ENCODE measurements at places on chromosomes 13 and 19.

DNA sequence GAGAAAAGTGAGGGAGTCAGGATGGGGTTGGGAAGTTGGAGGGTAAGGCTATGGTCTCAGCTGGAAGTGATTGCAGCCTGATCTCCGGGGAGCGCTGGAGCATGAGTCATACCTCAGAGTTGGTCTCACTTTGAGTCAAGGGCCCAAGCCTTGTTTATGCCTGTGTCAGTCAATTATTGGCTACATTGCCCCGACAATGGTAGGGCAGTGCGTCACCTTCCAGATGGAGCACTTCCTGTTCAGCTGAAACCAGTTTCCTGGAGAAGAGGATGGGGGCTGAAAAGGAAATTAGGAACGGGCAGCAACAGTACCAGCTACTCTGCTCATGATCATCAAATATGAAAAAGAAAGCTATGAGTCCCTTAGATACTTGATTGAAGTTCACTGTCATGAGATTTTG lies 60.4 kb downstream of the ADGRE1 start:
- peak; percentile 23 for DNase-seq

DNA sequence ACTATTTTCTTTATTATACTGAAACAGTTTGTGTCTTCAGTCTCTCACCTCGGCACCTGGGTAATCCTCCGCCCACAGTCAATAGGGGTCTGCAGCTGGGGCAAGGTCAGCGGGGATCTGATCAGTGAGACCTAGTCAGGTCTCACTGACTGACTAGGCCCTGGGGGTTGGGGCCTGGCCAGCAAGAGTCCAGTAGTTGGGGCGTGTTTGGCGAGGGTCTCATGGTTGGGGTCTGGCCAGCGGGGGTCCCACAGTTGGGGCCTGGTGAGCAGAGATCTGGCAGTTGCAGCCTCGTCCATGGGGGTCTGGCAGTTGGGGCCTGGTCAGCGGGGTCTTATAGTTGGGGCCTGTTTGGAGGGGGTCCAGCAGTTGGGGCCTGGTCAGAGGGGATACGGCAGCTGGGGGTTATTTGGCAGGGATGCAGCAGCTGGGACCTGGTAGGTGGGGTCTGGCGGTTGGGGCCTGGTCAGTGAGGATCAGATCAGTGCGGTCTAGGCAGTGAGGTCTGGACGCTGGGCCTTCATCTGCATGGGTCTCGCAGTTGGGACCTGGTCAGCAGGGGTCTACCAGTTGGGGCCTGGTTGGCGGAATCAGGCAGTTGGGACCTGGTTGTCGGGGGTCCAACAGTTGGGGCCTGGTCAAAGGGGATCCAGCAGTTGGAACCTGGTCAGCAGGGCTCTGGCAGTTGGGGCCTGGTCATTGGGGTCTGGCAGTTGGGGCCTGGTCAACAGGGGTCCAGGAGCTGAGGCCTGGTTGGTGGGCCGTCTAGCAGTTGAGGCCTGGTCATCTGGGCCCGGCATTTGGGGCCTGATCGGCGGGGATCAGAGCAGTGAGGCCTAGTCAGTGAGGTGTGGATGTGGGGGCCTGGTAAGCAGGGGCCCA lies 61.1 kb upstream of the TPM4 start:
- DNase-seq = no peak

DNA sequence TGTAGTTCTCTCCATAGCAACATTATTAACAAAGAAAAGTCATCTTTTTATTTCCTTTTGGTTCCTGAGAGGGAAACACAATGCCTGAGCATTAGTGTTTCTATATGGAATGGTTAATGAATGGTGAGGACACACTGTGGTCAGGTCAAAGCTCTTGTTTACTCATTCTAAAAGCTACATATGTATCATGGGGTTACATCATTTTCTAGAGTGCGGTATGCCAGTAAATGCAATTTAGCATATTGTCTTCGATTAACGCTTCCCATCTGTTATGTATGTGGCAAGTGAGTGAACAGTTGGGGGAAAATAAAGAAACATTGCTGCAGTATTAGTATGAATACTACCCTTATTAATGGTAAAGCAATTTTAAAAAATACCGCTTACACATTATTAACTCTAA lies 1152.2 kb upstream of the SPRY2 start:
- DNase-seq = no peak

DNA sequence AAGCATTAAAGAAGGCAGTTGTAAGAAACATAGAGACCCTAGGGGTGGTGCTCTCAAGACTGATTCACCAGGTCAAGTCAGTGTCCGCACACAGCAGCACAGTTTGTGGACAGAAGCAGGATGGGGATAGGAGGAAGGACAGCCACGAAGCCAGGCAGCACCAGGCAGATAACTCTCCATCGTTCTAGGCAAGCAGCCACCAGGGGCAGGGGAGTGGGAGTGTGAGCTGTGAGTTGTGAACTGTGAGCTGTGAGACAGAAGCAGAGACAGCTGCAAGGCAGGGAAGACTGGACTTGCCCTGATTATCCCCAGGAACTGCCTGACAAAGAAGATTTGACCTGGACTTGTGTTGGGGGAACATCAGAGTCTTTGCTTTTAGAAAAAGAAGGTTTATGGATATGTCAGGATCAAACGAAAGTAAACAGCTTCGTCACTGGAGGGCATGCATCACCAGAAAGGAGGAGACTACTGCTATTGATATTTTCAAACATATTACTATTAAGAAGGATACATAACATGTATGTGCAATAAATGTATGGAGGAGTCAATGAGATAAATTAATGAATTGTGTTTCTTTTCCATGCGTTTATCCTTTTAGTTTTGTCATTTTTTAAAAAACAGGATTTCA lies 286.1 kb downstream of the IRS2 start:
- no peak for DNase-seq

- DNase-seq = no peak
Measured at GRCh38 chr13:91459485-91459884, 61.1 kb downstream of the GPC5 start.

- DNase-seq = no peak
Measured at GRCh38 chr19:56491399-56491798, 14.3 kb upstream of the ZNF667 start.

DNA sequence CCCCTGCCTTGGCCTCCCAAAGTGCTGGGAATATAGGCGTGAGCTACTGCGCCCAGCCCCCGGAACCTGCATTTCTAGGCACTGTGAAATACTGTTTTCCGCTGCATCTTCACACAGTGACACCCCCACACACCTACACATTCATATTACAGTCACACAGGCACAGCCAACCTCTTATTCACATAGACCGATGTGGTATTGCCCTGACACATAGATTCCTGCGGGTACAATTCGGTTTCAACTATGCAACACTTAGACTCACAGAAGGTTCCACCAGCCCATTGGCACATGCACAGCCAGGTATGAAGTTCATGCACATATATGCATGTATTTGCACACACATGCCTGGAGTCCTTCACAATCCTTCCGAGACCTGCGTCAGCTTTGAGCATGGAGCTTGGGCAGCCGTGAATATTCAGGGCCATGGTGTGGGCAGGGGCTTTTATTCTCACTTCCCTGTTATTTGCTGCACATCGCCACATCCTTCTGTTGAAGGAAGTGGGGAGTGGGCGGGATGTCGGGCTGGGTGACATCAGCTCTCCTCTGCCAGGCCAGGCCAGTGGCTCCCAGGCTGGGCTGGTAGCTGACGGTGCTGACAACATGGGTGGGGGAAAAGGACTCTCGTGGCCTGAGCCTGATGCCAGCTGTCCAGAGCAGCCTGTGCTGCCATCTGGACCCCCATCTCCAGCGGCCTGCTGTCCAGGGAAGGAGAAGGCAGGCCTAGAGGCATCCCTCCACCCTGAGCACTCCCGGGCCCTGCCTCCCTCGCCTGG lies 5.4 kb upstream of the CDC37 start:
- peak; percentile 59 for DNase-seq

DNA sequence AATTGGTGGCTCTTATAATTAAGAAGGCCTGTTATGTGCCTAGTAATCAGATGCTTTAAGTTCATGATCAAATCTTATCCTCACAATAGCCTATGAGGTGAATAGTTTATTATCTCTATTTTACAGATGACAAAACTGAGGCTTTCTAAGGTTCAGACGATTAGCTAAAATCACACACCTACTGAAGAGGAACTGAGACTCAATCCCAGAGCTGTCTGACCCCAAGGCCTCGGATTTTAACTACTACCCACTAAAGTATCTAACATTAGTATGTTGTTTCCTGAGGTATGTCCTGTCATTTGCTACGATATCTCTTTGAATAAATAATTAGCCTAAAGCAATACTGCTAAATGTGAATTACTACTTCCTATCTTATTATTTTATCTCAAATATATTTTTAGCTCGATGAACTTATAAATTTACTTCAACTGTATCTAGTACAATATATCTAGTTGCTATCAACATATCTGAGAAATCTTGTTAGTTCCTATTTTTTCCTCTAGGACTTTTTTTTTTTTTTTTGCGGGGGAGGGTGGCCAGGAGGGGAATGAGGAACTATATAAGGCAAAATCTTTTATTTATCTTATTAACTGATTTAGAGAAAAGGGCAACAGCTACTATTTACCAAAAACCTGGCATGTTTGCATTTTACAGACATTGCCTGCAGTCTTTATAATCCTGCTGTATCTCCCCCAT lies 118.5 kb downstream of the ABCC4 start:
- DNase-seq = no peak

DNA sequence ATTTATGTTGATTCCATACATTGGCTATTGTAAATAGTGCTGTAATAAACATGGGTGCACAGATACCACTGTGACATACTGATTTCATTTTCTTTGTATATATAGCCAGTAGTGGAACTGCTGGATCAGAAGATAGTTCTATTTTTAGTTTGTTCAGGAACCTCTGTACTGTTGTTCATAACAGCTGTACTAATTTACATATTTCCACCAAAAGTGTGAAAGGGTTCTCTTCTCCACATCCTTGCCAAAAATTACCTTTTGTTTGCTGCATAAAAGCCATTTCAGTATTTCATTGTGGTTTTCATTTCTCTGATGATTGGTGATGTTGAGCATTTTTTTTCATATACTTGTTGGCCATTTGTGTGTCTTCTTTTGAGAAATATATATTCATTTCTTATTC lies 1962.1 kb downstream of the PCDH9 start:
- DNase-seq = no peak

GRCh38 chr19:9644472-9644871 lies 23.4 kb upstream of the ZNF561 start:
- DNase-seq = no peak

DNA sequence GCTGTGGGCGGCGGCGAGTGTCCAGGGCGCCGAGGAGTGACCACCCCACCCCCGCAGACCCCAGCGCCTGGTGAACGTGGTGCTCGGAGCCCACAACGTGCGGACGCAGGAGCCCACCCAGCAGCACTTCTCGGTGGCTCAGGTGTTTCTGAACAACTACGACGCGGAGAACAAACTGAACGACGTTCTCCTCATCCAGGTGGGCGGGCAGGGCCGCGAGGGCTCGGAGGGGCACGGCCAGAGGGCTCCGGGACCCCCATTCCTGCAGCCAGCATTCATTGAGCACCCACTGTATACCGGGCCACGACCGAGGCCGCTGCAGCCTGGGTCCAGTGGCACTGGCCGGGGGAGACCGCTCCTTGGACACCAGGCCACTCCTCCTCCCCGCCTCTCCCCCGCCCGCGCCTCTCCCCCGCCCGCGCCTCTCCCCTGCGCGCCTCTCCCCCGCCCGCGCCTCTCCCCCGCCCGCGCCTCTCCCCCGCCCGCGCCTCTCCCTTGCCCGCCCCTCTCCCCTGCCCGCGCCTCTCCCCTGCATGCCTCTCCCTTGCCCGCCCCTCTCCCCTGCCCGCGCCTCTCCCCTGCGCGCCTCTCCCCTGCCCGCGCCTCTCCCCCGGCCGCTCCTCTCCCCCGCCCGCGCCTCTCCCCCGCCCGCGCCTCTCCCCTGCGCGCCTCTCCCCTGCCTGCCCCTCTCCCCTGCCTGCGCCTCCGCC lies 3.2 kb downstream of the PRTN3 start:
- no peak for DNase-seq

- DNase-seq = no peak
Measured at GRCh38 chr13:83057119-83057518, 825.2 kb downstream of the SLITRK1 start.

DNA sequence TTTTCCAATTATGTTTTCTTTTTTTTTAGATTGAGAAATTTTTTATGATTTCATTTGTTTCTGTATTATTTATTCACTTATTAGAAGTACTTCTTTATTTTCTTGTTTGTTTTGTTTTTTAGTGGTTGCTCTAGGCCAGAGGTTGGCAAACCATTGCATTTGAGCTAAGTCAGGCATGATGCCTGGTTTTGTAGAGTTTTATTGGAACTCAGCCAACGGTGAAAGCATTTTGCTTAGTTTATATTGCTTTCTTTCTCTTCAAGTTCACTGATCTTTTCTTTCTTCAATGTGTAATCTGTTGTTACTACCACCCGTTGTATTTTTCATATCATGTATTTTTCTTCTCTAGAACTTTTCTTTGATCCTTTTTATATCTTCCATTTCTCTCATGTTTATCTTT lies 19.7 kb downstream of the ZNF567 start:
- no peak for DNase-seq

- DNase-seq = no peak
Measured at GRCh38 chr19:38120471-38121025, 103.5 kb downstream of the DPF1 start.

- DNase-seq = no peak
Measured at GRCh38 chr19:45231891-45232290, 13.3 kb downstream of the EXOC3L2 start.

DNA sequence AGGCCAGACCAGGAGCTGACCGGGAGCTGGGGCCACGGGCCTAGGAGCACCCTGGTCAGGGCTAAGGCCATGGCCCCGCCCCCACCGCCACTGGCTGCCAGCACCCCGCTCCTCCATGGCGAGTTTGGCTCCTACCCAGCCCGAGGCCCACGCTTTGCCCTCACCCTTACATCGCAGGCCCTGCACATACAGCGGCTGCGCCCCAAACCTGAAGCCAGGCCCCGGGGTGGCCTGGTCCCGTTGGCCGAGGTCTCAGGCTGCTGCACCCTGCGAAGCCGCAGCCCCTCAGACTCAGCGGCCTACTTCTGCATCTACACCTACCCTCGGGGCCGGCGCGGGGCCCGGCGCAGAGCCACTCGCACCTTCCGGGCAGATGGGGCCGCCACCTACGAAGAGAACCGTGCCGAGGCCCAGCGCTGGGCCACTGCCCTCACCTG lies 6.6 kb downstream of the SPHK2 start:
- DNase-seq = no peak

- DNase-seq = no peak
Measured at GRCh38 chr13:80166352-80166751, 174.6 kb downstream of the SPRY2 start.

- DNase-seq = no peak
Measured at GRCh38 chr13:59793107-59793506, 370.6 kb downstream of the DIAPH3 start.

- no peak for DNase-seq
Measured at GRCh38 chr19:28914173-28914572, 298.8 kb downstream of the UQCRFS1 start.

DNA sequence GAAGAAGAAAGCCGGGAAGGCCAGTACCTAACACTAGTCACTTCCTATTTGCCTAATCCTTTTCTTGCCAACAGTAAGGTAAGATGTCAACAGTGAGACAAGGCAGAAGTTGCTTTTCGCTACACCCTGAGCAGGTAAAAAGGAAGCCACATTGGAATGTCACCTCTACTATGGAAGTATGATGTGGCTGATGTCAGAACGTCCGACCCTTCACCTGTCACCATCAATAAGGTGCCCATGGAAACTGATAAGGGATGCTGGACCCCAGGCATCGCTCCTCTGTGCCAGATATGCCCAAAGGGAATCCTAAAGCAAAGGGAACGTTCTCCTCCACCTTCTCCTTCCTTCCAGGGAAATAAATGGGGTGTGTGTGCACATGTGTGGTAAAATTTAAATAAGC lies 34.3 kb downstream of the COL4A1 start:
- no peak for DNase-seq

- DNase-seq = no peak
Measured at GRCh38 chr19:53333066-53333462, 485 bp upstream of the ZNF845 start.

Data from Kasumi-1 (cell line).